Nephron progenitor cell (in vitro differentiated cells): ENCODE measurements at places on chromosomes 1 and 21.

DNA sequence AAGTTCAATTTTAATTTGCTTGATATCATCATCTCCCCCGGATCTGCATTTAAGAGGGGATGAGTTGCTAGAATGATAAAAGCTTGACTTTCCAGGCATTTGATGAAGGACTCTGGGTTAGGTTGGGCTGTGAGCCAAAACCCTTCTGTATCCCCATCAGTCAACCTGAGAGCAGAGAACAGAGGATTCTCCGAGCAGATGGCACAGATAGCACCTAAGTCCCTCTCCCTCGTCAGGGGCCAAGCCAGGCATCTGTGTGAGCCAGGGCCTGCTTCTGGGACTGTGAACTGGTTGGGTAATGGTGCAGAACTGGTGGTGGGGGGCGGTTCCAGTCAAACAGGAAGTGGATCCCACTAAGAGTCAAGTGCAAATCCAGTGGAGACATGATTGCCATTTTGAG is 205.8 kb downstream of the TNR start:
- DNase-seq, result no peak

GRCh38 chr1:240044620-240045019 is 47.1 kb upstream of the FMN2 start:
- no peak for DNase-seq

DNA sequence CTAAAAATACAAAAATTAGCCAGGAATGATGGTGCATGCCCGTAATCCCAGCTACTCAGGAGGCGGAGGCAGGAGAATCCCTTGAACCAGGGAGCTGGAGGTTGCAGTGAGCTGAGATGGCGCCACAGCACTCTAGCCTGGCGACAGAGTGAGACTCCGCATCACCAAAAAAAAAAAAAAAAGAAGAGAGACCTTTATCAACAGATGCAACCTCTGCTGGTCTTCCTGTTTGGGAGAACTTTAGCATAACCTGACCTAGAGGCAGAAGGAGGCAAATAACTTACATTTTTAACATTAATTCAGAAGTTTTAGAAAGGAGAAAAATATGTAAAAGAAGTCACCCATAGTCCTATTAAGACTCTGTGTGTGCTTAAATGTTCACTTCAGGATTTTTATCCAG is 32.4 kb downstream of the SLAMF1 start:
- DNase-seq, result no peak

- DNase-seq, result no peak
Observed at GRCh38 chr1:16115468-16115983, 40.3 kb downstream of the EPHA2 start.

GRCh38 chr1:152000964-152001630 is 7.4 kb upstream of the S100A10 start:
- DNase-seq, result no peak

GRCh38 chr1:93676427-93676826 is 5.2 kb downstream of the BCAR3 start:
- DNase-seq, result no peak

- DNase-seq, result no peak
Observed at GRCh38 chr21:34687065-34687464, 18.3 kb downstream of the CLIC6 start.

DNA sequence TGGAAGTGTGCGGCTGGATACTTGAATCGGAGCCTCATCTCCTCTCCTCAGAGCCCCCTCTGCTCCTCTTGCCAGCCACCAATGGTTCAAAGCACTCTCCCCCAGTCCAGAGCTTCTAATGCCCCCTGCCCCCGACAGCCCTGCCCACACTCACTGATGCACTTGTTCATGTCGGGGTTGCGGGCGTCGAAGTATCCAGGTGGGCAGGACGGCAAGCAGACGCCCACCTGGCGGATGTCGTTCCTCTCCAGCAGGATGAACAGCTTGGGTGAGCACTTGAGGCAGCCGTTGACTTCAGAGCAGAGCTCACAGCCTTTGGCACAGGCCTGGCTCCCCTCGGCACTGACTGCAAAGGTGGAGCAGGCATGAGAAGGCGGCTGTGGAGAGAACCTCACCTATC is 18.4 kb downstream of the RSPO1 start:
- no peak for DNase-seq

DNA sequence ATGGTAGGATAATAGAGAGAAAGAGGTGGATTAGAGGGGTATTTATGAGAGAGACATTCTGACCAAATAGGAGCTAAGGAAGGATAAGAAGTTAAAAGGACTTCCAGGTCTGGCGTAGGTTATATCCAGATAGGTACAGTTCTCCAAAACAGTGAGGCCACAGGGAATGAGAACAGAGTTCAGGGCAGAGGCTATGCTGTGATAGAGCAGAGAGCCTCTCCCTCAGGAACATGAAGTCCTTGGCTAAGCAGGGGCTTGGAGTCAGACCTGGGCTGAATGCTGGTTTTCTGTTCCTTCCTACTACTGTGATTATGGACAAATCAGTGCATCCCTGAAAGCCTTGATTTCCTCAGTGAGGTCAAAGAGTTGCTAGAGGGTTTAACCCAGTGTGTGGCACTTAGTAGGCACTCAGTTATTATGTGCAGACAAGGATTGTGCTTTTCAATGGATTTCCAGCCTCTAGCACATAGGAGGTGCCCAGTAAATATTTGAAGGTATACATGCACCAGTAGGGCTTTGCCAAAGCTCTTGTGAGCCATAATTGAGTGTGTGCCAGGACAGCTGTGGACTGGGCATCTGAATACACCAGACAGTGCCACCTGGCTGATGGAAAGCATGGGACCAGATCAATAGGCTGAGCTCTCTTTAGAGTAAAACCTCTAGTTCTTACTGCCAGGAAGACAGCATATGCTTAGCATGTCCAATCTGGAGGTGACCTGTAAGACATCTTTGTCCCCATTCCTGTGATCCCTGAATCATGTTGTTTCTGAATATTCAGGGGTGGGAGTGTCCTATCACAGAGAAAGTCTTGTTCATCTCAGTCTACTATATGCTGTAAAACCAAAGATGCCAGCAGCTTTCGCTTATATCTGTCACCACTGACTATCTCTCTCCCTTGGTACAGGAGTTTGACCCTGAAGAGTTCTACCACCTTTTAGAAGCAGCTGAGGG is 111.1 kb downstream of the PIK3R3 start:
- no peak for DNase-seq

GRCh38 chr1:15368888-15369287 is 40.8 kb upstream of the EFHD2 start:
- no peak for DNase-seq

- DNase-seq, result no peak
Observed at GRCh38 chr1:67029472-67029871, 24.5 kb downstream of the SLC35D1 start.

- peak; percentile 6 for DNase-seq
Observed at GRCh38 chr21:15992171-15992570, 262.4 kb downstream of the USP25 start.

DNA sequence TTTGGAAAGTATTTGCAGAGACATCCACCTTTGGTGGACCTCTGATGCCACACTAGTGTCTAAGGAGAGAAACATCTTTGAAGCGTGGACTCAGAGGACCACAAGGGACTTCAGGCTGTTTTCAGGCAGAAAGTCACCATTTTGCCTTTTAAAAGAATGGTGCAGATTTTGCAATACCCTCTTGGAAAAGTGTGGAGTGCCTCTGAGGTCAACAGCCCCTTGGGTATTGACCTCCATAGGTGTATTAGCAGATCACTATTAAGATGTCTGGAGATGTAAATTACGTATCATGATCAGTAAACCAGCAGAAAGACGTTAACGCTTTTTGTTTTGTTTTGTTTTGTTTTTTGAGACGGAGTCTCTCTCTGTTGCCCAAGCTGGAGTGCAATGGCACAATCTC is 87.0 kb downstream of the INTS7 start:
- no peak for DNase-seq

- DNase-seq, result no peak
Observed at GRCh38 chr1:230754796-230755195, 7.6 kb downstream of the CAPN9 start.

- no peak for DNase-seq
Observed at GRCh38 chr1:5465281-5465711, 526.9 kb downstream of the NPHP4 start.

GRCh38 chr1:227315629-227316346 is 2.5 kb downstream of the CDC42BPA start:
- DNase-seq, result no peak

GRCh38 chr21:36551731-36552433 is 72.0 kb upstream of the CLDN14 start:
- DNase-seq, result no peak

DNA sequence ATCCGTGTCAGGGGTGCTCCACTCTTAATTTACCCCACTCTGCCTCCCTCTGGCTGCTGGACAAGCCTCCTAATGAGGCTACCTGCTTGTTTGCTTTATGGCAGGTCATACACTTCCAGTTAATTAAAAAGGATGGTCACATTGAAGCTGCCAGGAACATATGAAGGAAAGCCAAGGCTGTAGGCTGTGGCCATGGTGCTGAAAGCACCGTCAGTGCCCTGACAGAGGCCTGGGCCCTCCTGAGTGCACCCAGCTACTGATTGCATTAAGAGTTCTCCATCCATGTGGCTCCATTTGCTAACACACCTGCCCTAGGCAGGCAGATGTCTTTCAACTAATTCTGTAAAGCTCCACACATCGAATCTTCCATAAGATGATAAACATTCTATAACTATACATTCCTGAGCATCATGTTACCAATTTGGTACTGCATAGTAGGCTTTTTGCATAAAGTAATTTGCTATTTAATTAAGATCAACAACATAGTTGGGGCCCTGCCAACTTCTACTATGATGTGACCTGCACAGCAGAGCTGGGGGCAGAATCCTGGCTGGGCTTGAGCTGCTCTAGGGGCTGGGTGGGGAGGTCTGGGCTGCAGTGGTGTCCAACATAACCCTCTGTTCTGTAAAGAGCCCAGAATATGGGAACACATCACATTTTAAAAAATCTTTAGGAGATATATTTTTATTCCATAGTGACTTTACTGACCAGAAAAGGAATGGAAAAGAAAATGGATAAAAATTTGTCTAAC is 224.8 kb downstream of the SIPA1L2 start:
- DNase-seq, result no peak

GRCh38 chr1:52534928-52535764 is 17.7 kb downstream of the TUT4 start:
- no peak for DNase-seq

GRCh38 chr1:224502459-224503160 is 68.0 kb upstream of the WDR26 start:
- DNase-seq, result no peak

- DNase-seq, result no peak
Observed at GRCh38 chr1:51341876-51342496, 11.6 kb upstream of the TTC39A start.

DNA sequence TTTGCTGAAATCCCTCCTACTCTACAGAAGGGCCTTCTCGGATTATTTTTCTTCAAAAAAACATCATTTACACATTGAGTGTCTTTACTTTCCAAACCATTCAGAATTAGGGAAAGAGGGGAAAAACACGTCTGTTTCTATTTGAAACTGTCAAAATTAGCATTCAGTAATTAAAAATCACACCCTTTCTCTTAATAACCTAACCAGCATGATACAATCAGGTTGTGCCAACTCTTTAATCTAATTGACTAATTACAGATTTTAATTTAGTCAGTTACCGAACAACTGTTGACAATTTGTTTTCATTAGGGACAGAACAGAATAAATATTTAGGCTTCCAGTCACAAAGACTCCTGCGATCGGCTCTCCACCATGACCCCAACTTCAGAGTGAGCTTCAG is 18.8 kb downstream of the SSBP3 start:
- DNase-seq, result no peak

DNA sequence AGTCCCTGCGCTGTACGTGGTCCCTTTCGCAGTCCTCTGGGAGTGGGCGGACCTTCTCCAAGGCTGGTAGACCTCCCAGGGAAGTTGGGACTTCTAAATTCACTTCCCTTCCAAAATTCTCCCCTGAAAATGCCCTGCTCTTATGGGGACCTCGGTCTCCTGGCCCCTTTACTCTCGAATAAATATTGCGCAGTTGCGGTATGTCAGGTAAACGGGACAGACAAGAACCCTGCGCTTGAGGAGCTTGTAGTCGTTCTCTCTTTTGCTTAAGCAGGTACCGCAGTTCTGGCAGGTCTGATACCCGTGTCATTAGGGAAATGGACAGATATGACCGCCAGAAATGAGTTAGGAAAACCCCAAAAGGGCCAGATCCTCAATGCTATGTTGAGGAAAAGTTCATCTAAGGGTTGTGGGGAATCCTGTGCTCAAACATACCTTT is 561 bp downstream of the KIF2C start:
- DNase-seq, result no peak

- DNase-seq, result no peak
Observed at GRCh38 chr1:87119541-87120140, 205.2 kb downstream of the HS2ST1 start.

- DNase-seq, result peak; percentile 10
Observed at GRCh38 chr1:170698301-170699275, 34.7 kb downstream of the PRRX1 start.

- no peak for DNase-seq
Observed at GRCh38 chr1:211017075-211017718, 116.8 kb downstream of the KCNH1 start.

DNA sequence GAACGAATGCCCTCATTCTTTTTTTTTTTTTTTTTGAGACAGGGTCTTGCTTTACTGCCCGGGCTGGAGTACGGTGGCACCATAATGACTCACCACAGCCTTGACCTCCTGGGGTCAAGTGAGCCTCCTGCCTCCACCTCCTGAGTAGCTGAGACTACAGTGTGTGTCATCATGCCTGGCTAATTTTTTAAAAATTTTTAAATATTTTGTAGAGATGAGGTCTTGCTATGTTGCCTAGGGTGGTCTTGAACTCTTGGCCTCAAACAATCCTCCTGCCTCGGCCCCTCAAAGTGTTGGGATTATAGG is 69.4 kb downstream of the ALG14 start:
- no peak for DNase-seq

GRCh38 chr1:107501081-107501605 is 360.3 kb downstream of the NTNG1 start:
- no peak for DNase-seq

GRCh38 chr1:236515443-236515958 is 8.3 kb upstream of the LGALS8 start:
- DNase-seq, result no peak

GRCh38 chr1:25545767-25546166 is 2.4 kb downstream of the LDLRAP1 start:
- DNase-seq, result no peak

DNA sequence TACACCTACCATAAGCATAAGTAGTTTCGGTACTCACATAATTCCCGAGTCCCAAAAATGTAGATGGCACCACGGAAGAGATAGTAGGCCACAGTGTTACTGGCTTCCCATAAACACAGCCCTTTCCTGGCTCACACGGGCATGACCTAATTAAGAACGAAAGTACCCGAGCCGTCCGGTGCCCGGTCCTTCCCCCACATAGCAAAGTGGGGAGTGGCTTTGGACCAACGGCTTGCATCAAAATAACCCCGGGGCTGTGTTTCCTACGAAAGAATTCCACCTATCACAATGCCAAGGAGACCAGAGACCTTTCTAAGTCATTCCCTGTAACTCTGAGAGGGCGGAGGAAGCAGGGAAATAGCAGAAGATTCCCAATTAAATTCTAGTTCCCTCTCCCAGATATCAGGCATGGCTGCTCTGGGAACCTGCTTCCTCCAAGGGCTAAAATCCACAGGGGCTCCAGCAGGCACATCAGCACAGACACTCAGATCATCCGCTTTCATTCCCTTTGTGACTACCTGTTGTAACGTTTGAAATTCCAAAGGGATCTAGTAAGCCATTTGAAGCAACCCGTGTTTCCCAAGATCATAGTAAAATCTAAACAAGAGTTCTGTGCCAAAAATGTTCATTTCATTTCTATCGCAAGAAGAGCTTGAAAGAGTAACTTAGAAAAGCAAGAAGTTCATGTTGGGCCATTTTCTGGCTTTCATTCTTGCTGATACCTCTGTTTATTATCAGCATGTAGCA is at the start of gene TMPRSS3:
TMPRSS3 (minus strand) TSS at position 148 of the 747 bp plus-strand sequence. CDS start 635 bp downstream, outside the sequence.
- no peak for DNase-seq
